ENCODE measurements at places on chromosomes 2 and 18.

DNA sequence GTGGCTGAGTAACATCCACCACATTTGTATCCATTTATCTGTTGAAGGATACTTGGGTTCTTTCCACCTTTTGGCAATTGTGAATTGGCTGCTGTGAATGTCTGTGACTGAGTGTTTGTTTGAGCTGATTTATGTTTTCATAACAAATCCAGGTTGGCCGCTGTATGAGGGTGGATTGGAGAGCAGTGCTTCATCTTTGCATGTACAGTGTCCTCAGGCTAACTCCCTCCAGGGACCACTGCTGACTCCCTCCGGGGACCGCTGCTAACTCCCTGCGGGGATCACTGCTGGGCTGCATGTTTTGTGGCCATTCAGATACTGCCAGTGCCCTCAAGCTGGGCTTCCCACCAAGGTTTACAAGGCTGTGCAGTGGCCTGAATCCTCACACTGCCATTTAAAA, 10.2 kb downstream of the BOK start:
- DNase-seq: no peak

GRCh38 chr2:218262237-218262600, 1.4 kb downstream of the GPBAR1 start:
- DNase-seq: no peak

DNA sequence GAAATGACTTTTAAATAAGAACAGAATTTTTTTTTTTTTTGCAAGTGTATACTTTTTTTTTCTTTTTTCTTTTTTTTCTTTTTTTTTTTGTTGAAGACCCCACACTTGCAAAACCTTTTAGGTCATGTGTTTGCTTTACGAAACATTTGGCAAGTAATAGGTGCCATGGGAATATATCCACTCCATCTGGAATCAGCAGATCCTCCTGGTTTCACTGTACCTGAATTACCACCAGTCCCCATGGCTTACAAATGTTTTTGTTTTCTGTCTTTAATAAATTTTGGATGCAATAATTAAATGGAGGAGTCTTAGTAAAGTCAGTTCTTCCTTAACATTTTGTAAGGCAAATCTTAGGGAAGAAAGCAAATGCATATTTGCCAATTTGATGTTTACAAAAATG, 559.7 kb upstream of the ZEB2 start:
- no peak for DNase-seq

- no peak for DNase-seq
Observed at GRCh38 chr2:210839034-210839433, 282.6 kb downstream of the CPS1 start.

DNA sequence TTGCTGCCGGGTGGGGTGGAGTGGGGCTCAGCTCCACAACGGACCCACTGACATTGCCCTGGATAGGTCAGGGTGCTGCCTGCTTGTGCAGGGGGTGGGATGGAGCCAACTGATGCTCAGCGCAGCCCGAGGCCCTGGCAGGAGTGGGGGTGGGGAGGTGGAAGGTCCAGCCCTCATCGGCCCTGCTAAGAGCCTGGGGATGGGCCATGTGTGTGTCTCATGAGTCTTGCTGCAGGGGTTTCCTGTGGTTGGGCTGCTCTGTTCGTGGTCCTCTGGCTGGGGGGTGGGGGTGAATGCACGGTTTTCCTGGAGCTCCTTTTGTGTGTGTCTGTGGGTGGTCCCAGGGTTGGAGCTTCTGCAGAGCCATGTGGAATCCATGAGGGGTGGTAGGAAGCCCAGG, 39.4 kb upstream of the GALR1 start:
- no peak for DNase-seq

DNA sequence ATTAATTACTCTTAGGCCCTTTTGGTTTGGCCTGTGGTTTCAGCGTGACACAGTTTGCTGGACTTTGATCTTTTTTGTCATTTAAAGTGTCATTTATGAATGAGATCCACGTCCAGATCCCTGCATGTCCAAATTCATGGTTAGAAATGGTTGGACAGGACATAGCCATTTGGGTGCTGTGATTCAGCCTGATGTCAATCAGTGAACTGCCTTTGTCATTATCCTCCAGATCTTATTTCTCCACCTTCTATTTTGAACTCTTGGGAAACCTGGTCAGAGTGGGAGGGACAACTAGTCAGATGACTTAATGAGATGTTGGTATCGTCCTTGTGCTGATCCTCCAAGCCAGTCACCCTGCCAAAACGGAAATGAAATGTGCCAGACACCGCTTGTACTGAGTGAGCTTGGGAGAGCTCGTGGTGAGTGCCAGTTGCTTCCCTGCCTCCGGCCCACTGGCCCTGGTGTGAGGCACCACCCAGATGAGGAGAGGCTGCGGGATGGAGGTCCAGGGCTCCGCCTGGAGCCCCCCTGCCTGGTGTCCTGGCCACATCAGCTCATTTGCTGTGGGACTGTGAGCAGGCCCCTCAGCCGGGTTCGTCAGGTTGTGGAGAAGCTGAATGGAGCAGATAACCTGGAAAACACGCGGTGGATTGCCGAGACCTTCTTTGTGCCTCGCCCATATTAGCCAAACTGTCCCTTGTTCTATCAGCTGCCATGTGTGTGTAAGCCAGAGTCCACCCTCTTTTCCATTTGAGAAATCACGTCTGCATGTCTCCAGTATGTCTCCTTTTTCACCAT, 70.1 kb downstream of the DGKD start:
- no peak for DNase-seq

DNA sequence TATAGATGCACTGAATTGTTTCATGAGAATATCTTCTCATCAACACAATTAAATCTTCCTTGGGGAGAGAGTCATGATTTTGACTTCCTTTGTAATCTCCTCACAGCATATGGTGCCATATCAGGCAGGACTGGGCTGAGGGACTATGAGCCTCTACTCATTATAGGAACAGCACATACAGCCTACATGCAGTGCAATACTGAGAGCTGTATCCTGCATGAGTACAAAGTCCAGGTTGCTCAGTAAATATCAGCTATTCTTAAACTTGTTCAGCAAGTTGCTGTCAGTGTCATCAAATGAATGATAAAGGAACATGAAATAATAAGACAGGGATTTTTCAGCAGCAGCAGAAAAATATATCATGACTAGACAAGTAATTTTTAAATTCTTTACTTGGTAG, 10.8 kb downstream of the DLGAP1 start:
- no peak for DNase-seq

GRCh38 chr18:43855376-43855775, 578.1 kb upstream of the SYT4 start:
- no peak for DNase-seq

GRCh38 chr2:1455466-1455865, 42.2 kb downstream of the TPO start:
- no peak for DNase-seq

DNA sequence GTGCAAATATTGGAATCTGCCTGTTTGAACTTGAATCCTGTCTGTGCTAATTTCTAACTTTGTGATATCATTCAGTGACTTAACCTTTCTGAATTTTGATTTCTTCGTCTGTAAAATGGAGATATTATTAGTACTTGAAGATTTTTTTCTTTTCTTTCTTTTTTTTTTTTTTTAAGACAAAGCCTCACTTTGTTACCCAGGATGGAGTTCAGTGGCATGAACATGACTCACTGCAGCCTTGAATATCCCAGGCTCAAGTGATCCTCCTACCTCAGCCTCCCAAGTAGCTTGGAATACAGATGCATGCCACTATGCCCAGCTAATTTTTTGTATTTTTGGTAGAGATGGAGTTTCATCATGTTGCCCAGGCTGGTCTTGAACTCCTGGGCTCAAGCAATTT, 28.3 kb downstream of the ACTR3 start:
- no peak for DNase-seq

Measured in NCI-H1417 treated with DMSO at 0.1 percent for 48 hours (cell line).